ENCODE measurements at places on chromosomes 2 and 18.

- no peak for DNase-seq
Observed at GRCh38 chr2:157989227-157989626, 112.4 kb upstream of the UPP2 start.

DNA sequence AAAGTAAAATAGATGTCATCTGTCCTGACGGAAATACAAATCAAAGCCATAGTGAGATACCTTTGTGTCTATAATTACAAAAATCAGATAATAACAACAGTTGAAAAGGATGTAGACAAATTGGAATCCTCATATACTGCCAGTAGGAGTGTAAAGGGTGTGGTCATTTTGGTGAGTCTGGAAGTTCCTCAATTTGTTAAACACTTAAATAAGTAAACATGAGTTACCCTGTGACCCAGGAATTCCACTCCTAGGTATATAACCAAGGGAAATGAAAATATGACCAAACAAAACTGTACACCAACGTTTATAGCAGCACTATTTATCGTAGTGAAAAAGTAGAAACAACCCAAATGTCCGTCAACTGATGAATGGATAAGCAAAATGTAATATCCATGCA, 24.0 kb downstream of the R3HDM1 start:
- DNase-seq: no peak

GRCh38 chr18:3060667-3061580, 48.0 kb upstream of the LPIN2 start:
- peak; percentile 33 for DNase-seq

DNA sequence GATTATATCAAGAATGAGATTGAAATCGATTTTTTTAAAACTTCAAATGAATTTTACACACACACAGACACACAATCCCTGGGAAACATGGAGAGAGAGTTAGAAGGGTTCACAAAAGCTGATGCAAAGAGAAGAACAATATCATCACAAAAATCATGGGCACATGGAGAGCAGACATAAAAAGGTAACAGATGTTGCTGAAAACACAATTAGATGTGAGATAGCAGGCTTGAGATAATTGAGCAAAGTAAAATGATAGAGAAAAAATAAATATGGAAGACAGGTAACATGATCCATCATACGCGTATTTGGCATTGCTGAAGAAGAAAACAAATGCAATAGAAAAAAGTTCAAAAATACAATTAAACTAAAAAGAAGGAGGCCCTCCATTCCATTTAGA, 11.6 kb upstream of the B4GALT6 start:
- no peak for DNase-seq

DNA sequence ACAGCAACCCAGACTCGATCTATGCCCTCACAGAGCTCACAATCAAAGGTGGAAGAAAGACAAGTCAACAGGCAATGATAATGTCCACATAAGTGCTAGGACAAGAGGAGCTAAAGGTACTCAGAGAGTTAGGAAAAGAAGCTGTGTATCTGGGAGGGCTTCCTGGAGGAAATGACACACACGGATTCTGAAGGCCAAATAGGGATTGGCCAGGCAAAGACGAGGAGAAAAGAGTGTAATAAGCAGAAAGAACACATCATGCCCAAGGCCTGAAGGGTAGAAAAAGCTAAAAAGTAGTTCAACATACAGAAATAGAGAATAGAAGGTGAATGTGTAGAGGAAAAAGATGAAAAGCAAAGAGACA, 36.1 kb downstream of the VIT start:
- no peak for DNase-seq

DNA sequence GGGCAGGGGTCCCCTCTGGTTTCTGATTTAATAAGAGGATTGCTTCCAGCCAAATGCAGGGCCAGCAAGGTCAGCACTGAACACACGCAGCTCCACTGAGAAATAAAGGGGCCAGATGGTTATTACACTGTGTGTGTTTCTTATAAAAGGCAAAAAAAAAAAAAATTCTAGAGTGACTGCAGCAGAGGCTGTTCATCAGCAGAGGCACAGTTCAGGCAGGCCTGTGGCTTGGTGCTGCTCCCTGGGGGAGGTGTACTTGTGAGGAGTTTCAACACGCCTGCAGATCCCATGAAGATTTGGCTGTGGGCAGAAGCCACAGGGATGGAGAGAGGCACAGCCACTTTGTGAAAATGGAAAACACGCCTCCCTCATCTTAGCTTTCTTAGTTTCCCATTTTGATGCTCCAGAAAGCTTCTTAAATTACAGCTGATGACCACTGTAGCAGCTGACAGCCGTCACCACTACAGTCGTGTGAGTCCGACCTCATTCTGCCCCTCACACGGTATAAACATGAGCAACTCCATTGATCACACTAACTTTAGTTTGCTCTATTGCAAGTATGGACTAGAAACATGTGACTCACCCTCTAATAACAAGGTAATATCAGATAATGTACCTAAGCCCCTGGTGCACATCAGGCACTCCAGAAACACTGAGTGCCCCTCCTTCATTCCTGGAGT, 726.5 kb upstream of the RAB6C start:
- no peak for DNase-seq

Data from activated T-cell treated with anti-CD3 and anti-CD28 coated beads for 24 hours (primary cell).